Stimulated activated CD8-positive, alpha-beta memory T cell treated with anti-CD3 and anti-CD28 coated beads, Interleukin-15, amount 100 ng/mL, for 24 hours (primary cell): ENCODE measurements at places on chromosomes 5 and 9.

GRCh38 chr5:167900340-167900935 lies 391.0 kb upstream of the WWC1 start:
- DNase-seq = no peak

DNA sequence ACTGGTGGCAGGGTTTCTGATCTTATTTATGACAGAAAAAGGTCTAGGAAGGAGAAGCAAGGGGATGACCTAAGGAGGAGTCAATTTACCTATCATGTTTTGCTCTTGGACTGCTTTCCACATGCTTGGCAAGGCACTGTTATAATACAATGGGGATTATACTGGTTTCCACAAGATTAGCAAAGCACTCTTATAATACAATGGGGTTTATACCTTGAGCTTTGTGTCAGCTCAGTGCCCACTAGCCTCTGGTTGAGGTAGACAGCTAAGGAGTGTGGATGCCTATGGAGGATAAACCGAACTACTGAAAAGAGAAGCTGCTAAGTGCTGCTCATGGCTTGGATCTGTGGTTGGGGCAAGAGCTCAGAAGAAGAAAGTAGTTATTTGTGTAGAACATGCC lies 68.7 kb downstream of the MRPS27 start:
- DNase-seq = no peak

GRCh38 chr5:173679909-173680630 lies 63.6 kb upstream of the BOD1 start:
- no peak for DNase-seq

GRCh38 chr9:7150153-7150890 lies 392.5 kb downstream of the KDM4C start:
- DNase-seq = no peak

GRCh38 chr5:151675611-151676313 lies 11.0 kb downstream of the SPARC start:
- DNase-seq = no peak

- no peak for DNase-seq
These were observed 106.2 kb upstream of the TUT7 start for GRCh38 chr9:86460216-86461002.

DNA sequence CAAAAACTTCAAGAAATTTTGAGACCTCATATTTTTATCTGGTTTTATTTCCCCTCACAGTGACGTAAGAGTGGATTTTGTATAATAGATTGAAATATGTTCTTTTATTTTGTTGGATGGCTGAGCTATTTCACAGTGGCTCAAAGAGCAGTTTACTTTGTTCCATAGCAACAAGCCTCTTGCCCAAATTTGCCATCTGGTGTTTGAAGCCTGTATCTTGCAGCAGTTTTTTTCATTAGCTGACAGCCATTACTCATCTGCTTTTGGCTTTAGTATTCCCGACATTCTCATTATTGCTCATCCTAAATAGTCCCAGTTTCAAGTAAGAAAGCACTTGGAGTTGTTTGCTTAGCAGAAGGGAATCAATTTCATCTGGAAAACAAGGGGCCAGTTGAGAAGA lies 36.3 kb downstream of the GDA start:
- DNase-seq = no peak

GRCh38 chr9:9499546-9499945 lies 1113.3 kb downstream of the PTPRD start:
- DNase-seq = no peak

DNA sequence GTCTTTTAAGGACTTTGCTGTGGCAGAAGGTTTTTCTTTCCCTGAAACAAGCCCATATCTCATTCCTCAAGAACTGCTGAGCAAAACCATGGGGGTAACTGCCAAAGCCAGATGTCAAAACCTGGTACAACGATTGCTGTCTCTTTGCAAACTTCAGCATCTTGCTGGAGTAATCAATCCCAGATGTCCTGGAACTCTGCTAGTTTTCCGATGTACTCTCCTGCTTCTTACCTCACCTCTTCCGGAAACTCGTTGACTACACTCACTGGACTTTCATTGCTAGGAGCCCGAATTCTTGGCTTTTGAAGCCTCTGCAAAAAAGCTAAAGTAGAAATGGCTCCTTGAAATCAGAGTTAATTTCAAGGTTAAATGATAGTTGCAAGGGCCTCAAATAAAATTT lies 23.3 kb downstream of the RAD1 start:
- no peak for DNase-seq

DNA sequence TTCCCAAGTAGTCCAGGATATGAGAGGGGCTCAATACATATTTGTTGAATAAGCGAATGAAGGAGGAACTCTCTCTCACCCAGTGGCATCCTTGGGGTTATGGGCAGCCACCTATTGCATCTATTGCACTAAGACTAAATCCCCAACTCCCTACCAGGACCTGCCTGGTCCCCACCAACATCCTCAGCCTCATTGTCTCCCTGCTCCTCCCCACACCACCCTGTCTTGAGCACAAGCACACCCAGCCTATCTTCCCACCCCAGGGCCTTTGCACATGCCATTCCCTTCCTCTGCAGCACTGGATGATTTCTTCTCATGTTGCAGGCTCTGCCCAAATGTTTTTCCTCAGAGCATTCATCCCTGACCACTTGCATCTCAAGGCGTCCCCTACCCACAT lies 133.8 kb downstream of the BARX1 start:
- no peak for DNase-seq

DNA sequence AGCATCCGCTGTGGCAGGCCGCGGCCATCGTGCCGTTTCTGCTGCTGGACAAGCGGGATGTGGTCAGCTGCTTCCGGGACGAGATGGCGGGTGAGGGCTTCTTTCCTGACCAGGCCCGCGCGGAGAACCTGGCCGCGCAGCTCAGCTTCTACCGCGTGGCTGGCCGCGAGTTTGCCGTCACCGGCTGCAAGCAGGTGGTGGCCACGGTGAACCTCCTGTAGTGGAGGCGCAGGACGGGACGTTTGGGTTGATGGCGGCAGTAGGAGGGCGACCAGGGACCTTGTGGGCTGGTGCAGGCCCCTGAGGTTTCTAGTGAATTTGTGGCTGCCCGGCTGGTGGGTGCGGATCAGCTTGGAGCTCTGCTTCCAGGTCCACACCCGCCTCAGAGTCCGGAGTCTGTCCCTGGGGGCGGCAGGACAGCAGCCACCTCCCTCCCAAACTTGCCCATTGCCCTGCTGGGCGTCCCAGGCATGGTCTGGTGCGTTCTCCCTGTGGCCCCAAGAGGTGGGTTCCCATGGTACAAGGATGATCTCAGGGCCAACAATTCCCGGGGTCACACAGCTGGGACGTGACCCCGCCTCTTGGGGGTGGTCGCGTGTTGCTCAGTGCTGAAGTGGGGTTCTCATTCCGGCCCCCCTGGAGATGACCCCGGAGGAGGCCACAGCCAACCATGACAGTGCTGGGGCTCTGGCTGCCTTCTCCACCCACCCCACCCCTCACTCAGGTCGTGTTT lies 2.4 kb downstream of the TOR4A start:
- DNase-seq = no peak

DNA sequence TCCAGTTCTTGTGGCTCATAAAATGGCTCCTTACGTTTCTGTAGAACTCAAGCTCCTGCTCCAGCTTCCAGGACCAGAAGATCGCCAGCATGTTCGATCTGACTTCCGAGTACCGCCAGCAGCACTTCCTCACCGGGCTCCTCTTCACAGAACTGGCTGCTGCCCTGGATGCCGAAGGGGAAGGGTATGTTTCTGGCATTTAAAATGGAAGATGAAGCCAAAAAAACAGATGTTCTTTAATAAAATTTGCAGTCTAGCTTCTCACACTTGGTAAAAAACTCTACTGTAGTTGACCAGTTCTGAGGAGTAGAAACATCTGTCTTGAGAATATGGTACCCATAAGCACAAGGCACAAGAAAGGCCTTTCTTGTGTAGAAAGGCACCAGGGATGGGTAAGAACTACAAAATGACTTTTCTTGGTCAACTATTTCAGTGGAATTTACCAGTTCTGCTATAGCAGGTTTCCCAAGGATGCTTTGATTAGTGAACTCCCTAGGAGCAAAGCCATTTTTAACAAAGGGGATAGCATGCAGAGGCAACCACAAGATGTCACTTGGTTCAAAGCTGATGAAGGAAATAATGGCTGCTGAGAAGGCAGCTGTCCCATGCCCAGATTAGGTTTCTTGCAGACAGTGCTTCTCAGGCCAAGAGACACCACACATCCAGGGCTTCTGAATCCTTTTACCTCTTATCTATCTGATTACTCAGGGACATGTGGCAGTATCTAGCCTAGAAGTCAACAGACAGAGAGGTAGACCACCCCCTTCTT lies 192.4 kb downstream of the DOCK8 start:
- no peak for DNase-seq

DNA sequence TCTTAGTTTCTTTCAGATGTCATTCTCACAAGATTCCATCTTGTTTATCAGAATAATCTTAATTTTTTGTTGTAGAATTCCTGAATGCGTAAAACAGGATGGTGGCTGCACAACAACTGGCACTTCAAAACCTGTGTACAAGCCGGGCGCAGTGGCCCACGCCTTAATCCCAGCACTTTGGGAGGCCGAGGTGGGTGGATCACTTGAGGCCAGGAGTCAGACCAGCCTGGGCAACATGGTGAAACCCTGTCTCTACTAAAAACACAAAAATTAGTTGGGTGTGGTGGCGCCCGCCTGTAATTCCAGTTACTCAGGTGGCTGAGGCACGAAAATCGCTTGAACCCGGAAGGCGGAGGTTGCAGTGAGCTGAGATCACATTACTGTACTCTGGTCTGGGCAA lies 10.5 kb upstream of the CCNB1 start:
- DNase-seq = no peak

DNA sequence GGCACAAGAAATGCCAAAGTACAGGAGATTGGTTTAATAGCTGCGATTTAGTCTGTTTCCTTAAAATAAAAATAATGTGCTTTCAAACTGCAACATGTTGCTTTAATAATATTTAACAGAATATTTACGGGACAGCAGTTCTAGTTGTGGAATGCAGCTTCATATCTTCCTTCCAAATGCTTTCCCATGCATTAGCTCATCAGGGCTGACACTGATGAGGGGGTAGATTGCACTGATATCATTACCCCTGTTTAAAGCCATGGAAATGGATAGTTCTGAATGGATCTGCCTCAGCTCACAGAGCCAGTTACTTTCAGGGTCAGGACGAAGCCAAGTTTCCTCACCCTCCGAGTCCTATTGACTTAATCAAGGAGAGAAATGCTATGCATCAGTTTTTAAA lies 93.2 kb upstream of the OSMR start:
- DNase-seq = no peak

GRCh38 chr9:27182421-27182820 lies 73.4 kb downstream of the TEK start:
- DNase-seq = no peak

DNA sequence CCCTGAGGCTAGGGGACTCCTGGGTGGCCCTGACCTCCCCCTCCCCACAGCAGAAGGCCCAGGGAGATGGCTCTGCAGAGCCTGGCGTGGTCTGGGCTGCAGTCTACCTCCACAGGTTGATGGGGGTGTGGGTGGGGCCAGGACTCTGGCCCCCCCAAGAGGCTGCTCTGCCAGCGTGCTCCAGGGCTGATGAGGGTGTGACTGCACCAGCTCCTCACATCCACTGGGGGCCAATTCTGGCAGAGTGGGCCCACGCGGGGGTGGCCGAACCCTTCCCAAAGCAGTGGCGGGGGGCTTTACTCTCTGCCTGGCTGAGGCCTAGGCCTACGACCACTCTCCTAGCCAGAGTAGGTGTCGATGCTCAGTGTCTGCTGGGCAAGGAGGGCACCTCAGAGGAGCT lies 28.0 kb upstream of the UBAC1 start:
- no peak for DNase-seq

- DNase-seq = no peak
These were observed 94.8 kb downstream of the RCL1 start for GRCh38 chr9:4887556-4887955.

DNA sequence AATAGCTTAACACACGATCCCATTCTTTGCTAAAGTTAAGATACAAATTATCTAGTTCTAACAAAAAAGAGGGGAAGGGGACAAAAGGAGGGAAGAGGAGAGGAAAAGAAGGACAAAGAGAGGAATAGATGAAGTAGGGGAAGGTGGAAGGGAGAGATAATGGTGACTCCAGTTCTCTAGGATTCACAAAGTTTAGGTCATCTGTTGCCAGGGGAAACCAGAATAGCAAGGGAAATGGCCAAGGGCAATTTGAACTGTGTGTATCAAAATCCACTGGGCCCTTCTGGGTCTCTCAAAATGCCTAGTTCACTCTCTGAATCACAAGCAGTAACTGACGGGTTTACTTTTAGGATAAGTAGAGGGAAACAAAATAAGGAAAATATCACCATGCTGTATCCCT lies 7.6 kb downstream of the SLC24A2 start:
- DNase-seq = no peak

DNA sequence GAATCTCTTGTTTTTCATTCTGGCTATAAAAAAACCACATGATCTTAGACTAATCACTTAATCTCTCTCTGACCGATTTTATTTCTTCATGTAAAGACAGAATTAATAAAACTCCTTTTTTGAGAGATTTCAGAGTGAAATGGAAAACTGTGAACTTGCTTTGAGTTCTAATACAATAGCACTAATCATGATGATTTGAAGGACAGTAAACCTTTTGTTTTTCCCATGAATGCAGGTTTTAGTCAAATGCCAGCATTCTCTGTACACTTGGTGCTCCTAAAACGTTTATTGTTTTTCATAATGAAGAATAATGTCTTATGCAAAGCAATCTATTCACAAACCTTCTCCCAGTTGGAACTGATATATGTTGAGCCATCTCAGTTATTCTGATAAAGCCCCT lies 86.8 kb downstream of the SLC24A2 start:
- no peak for DNase-seq
